ENCODE measurements at places on chromosomes 4 and X.

DNA sequence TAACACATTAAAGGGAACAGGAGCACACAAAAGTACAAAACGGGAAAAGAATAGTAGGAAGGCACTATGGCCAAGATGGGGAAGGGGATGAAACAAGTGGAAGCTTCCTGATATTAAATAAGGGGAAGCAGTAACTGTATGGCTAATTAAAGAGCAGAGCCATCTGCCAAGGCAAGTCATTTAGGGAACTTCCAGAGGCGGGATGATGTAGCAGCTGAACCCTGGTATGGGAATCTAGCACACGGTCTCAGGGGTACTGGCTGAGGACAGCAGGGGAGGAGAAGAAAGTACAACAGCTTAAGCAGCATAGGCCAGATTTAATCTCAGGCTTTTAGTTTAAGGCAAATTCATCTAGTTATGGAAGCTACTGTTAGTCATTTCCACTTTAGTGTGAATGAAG, 59.1 kb downstream of the IGFBP7 start:
- no peak for DNase-seq

GRCh38 chr4:144347121-144347520, 206.6 kb upstream of the GYPA start:
- no peak for DNase-seq

- peak; percentile 59 for DNase-seq
Measured at GRCh38 chrX:150482537-150483206, 85.7 kb upstream of the MTM1 start.

DNA sequence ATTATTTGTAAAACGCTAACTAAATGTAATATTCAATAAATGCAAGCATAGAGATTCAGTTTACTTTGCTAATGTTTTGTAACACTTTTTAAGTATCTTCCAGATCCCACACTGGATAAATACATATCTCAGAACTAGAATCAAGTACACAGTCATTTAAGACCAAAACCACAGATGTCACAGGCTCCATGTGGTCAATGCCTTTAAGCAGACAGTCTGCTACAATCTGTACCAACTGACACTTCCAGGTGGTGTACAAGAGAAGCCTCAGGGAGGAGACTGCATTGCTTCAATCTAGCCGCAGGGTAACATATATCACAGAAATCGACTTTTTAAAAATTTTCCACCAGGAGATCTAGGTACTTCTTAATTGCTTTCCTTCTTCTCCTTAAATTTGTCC, 229.6 kb upstream of the DIAPH2 start:
- no peak for DNase-seq

DNA sequence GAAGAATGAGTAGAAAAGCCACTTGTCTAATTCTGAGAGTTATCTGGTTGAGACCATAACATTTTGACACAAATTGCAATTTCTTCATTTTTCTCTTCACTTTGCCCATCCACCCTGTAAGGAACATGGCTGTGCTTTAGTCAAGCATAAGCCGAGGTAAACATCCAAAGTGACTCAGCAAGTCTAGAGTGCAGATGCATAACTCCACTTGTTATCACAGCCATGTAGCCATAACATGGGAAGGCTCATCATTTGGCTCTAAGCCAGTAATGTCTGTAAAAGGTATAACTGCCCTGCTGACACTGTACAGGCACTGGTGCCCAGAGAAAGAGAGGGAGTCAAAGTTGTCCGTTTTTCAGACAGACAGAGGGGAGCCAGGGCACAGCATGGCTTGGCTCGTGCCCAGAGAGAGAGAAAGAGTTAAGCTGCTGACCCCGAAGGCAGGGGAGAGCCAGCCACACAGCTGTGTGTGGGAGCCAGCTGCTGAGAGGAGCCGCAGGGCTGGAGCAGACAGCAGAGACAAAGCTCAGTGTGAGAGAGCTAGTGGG, 76.9 kb upstream of the EXOC1L start:
- no peak for DNase-seq

GRCh38 chrX:40107291-40108161, 9.8 kb upstream of the BCOR start:
- DNase-seq, result no peak

GRCh38 chrX:100072336-100072735, 337.7 kb downstream of the PCDH19 start:
- no peak for DNase-seq

DNA sequence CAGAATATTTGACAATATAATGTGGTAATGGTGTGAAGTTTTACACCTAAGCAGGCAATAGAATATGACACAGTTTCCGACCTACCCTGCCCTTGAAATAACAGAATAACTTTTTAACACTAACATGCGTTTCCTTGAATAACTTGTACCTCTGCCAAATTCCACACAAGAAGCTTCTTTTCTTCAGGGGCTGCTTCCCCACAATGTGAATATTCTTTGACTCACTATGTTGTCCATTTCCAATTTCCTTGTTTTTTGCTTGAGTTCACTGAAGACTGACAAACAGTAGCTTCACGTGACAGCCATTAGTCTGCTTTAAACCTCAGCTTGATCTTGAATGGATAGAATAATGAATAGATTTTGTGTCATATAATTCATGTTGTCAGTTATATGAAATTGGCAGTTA, 14.3 kb downstream of the SHROOM3 start:
- DNase-seq, result no peak

- DNase-seq, result no peak
Measured at GRCh38 chr4:110959041-110959643, 336.3 kb upstream of the PITX2 start.

GRCh38 chrX:68462197-68462596, 28.9 kb upstream of the OPHN1 start:
- no peak for DNase-seq

DNA sequence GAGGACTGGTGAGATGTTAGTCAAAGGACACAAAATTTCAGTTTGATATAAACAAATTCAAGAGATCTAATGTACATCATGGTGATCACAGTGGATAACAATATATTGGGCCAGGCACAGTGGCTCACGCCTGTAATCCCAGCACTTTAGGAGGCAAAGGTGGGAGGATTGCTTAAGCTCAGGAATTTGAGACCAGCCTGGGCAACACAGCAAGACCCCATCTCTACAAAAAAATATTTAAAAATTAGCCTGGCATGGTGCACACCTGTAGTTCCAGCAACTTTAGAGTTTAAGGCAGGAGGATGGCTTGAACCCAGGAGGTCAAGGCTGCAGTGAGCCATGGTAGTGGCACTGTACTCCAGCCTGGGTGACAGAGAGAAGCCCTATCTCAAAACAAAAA, 8.7 kb downstream of the SCARB2 start:
- no peak for DNase-seq

- DNase-seq, result no peak
Measured at GRCh38 chrX:22118161-22118830, 86.2 kb downstream of the PHEX start.

DNA sequence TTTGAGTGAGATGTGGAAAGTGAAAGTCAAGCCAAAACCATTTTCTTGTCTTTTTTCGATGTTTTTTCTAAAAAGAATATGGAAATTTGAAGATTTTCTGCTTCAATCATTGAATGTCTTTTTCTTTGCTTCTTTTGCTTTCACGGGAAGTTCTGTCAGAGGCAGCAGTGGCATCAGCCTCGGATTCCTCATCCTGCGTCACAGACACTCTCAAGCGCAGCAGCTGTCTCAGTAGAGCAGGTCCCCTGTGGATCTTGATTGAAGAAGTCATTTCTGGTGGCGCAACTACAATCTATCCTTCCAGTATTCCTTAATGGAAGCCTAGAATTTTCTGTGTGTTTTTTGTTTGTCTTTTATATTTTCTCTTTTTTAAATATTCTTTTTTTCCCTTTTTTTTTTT, 52.7 kb upstream of the NEIL3 start:
- DNase-seq, result no peak

DNA sequence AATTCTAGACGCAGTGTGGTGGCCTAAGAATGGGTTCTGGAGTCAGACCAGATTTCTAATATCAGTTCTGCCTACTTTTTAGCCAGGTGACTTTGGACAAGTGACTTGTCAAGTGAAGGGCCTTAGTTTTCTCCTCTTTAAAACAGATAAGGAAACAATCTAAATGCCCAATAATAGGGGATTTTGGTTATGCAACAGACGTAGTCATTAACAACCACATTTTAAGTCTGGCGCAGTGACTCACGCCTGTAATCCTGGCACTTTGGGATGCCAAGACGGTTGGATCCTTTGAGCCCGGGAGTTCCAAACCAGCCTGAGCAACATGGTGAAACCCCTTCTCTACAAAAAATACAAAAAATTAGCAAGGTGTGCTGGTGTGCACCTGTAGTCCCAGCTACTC, 2.1 kb upstream of the ZMYM3 start:
- DNase-seq, result no peak

- DNase-seq, result no peak
Measured at GRCh38 chr4:3255611-3256186, 6.7 kb downstream of the MSANTD1 start.

- DNase-seq, result no peak
Measured at GRCh38 chrX:74259885-74260491, 44.0 kb upstream of the ZCCHC13 start.

- DNase-seq, result peak; percentile 45
Measured at GRCh38 chrX:85084770-85085393, 81.2 kb downstream of the APOOL start.

GRCh38 chrX:9207142-9207541, 173.2 kb upstream of the FAM9B start:
- DNase-seq, result no peak

- no peak for DNase-seq
Measured at GRCh38 chr4:15373363-15373762, 54.5 kb upstream of the C1QTNF7 start.

DNA sequence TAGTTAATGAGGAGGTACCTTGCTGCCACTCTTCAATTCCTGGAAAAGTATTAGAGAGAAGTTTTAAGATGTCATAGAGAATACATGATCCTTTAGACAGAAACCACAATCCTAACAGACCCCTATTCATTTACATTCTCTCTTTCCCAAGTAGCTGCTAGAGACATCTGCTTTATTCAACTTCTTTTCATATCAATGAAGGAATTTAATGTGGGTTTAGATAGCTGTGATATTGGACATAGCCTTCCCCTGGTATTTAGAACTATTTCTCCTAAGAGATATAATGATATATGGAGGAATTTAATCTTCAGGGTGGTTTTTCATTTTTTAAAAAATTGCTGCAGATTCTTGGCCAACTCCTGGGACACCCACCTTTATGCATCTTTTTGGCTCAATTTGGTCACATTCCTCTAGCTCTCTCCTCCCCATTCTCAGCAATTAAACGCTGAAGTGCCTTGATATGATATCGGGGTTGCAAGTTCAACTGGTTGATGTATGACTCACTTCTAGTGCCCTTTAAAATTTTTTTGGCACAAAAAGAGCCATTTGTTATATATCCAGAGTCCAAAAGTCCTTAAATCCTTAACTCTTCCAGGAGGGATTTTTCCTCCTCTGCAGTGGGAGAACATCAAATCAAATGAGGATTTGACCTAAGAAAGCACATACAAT, 57.6 kb downstream of the DOCK11 start:
- DNase-seq, result no peak

DNA sequence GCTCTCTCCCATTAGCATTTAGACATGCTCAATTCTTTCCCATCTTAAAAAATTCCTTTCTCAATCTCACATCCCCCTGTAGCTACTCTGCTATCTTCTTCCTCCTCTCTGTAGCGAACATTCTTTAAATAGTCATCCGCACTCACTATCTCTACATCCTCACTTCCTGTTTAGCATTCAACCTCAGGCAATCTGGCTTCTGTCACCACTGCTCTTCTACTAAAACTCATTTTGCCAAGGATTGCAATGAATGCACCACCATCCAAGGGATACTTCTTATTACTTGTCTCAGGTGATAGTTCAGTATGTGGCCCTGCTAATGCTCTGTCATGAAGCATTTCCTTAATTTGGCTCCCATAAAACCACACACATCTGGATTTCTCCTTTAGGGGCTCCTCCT, 10.9 kb upstream of the TET2 start:
- no peak for DNase-seq

GRCh38 chrX:18755651-18756050, 48.2 kb downstream of the PPEF1 start:
- no peak for DNase-seq

GRCh38 chr4:67603310-67604028, 44.9 kb downstream of the STAP1 start:
- DNase-seq, result no peak

- DNase-seq, result no peak
Measured at GRCh38 chrX:70322784-70323183, 32.9 kb downstream of the KIF4A start.

DNA sequence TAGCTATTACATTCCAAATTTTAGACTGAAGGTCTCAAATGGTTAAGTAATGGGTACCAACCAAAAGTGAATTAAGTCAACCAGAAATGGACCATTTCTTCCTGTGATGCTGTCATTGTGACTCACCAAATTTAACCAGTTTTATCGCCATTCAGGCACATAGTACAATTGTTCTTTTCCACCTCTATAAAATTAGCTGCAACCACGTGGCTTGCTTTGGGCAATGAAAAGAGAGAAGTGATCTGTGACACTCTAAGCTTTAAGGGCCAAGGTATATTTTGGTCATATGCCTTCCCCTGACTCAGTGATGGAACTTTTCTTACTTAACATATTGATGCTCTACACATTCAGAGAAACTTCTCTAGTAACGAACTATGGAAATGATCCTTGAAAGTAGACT, 20.3 kb upstream of the PHF8 start:
- DNase-seq, result no peak
